ENCODE measurements at places on chromosomes 5 and 9. TPM values are rescaled to one million over a fixed set of nuclear protein-coding genes. Genes with fewer than 3 reads are reported as not detected.

DNA sequence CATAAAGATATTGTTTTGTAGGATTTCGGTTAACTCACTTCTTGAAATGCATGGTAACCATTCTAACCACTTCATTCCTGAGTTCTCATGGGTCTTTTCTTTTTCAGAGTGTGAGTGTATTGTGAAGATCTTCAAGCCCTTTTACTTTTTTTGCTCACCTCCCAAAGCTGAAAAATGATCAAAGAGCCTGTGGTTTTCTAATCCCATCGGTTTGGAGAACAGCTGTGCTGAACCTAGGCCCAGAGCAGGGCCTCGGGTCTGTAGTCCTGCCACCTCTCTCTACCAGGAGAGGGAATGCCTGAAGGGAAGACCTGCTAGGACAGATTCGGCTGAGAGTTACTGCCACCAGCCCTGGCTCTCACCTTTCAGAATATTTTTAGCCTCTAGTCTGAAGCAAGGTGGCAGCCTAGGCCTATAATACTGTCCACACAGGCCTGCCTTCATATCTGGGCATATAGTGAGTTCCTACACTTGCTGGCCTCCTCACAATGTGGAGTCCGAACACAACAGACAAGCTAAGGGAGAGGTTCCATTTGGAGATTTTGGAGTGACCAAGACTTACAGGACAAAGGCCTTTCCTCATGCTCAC is 13.8 kb downstream of the RGMB start:
- H3K4me1 ChIP-seq = peaks cover 66% of the 10 kb centered on the region
- H3K4me3 ChIP-seq = no peak overlapping the region
- no peak for DNase-seq
- peak overlapping the region; percentile 22 for H3K27ac ChIP-seq
- no peaks in the 10 kb centered on the region for H3K36me3 ChIP-seq
- no peaks in the 10 kb centered on the region for H3K27me3 ChIP-seq

ZNG1F gene
- total RNA-seq = 14.5 TPM

CAVIN4 gene
- total RNA-seq = 0.49 TPM

GRCh38 chr5:109573766-109574165 is 116.0 kb upstream of the MAN2A1 start:
- DNase-seq = no peak
- H3K4me1 ChIP-seq = no peaks in the 10 kb centered on the region
- no peaks in the 10 kb centered on the region for H3K36me3 ChIP-seq

GRCh38 chr9:75333624-75334023 is 245.3 kb downstream of the OSTF1 start:
- DNase-seq = no peak
- no peak overlapping the region for H3K27ac ChIP-seq
- no peak overlapping the region for H3K4me3 ChIP-seq
- no peaks in the 10 kb centered on the region for H3K27me3 ChIP-seq
- H3K4me1 ChIP-seq = no peaks in the 10 kb centered on the region

- H3K4me3 ChIP-seq = no peak overlapping the region
- DNase-seq = no peak
- peaks cover 5% of the 10 kb centered on the region for H3K4me1 ChIP-seq
- no peaks in the 10 kb centered on the region for H3K36me3 ChIP-seq
- H3K27ac ChIP-seq = no peak overlapping the region
These were observed 31.0 kb upstream of the FSD1L start for GRCh38 chr9:105416840-105417239.

GRCh38 chr9:121169094-121169601 is 32.5 kb downstream of the RAB14 start:
- H3K4me1 ChIP-seq = no peaks in the 10 kb centered on the region
- no peak overlapping the region for H3K27ac ChIP-seq
- no peaks in the 10 kb centered on the region for H3K27me3 ChIP-seq
- DNase-seq = no peak
- no peak overlapping the region for H3K4me3 ChIP-seq
- no peaks in the 10 kb centered on the region for H3K36me3 ChIP-seq

GRCh38 chr5:67317603-67318002 is 121.0 kb upstream of the CD180 start:
- no peak for DNase-seq
- H3K4me1 ChIP-seq = peaks cover 10% of the 10 kb centered on the region
- no peaks in the 10 kb centered on the region for H3K27me3 ChIP-seq
- no peaks in the 10 kb centered on the region for H3K36me3 ChIP-seq
- H3K27ac ChIP-seq = no peak overlapping the region
- H3K4me3 ChIP-seq = no peak overlapping the region

EQTN gene
- not detected for total RNA-seq

GRCh38 chr5:138832218-138832617 is 42.9 kb downstream of the LRRTM2 start:
- no peak for DNase-seq
- H3K27ac ChIP-seq = no peak overlapping the region
- no peaks in the 10 kb centered on the region for H3K27me3 ChIP-seq
- peaks cover 23% of the 10 kb centered on the region for H3K4me1 ChIP-seq
- no peak overlapping the region for H3K4me3 ChIP-seq

GRCh38 chr5:73312872-73313510 is 135.6 kb downstream of the FOXD1 start:
- no peak overlapping the region for H3K4me3 ChIP-seq
- DNase-seq = no peak
- no peaks in the 10 kb centered on the region for H3K36me3 ChIP-seq
- H3K27me3 ChIP-seq = no peaks in the 10 kb centered on the region
- H3K27ac ChIP-seq = no peak overlapping the region
- peaks cover 15% of the 10 kb centered on the region for H3K4me1 ChIP-seq

GRCh38 chr9:12329623-12329985 is 363.6 kb upstream of the TYRP1 start:
- H3K4me1 ChIP-seq = no peaks in the 10 kb centered on the region
- no peak for DNase-seq
- H3K27me3 ChIP-seq = no peaks in the 10 kb centered on the region
- H3K36me3 ChIP-seq = no peaks in the 10 kb centered on the region
- no peak overlapping the region for H3K27ac ChIP-seq

DNA sequence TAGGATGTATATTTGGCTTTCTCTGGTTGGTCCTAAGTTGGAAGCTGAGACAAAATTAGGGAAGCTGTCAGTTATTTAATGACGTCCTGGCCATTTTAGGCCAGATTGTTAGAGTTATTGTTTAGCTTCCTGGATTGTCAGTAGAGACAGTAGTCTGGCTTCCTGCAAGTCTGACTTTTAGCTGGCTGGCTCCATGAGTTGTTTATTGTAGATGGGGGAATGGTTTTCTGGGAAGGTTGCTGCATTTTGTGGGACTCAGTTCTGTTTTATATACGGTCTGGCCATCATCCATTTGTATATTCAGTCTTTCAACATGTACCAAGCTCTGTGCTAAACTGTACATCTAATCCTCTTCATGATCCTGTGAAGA is 68.3 kb downstream of the SGCD start:
- no peaks in the 10 kb centered on the region for H3K27me3 ChIP-seq
- no peak overlapping the region for H3K27ac ChIP-seq
- no peaks in the 10 kb centered on the region for H3K36me3 ChIP-seq
- DNase-seq = no peak

- no peak for DNase-seq
- no peaks in the 10 kb centered on the region for H3K4me1 ChIP-seq
- H3K27ac ChIP-seq = no peak overlapping the region
- no peaks in the 10 kb centered on the region for H3K36me3 ChIP-seq
These were observed 82.8 kb upstream of the RORB start for GRCh38 chr9:74414325-74414724.

DNA sequence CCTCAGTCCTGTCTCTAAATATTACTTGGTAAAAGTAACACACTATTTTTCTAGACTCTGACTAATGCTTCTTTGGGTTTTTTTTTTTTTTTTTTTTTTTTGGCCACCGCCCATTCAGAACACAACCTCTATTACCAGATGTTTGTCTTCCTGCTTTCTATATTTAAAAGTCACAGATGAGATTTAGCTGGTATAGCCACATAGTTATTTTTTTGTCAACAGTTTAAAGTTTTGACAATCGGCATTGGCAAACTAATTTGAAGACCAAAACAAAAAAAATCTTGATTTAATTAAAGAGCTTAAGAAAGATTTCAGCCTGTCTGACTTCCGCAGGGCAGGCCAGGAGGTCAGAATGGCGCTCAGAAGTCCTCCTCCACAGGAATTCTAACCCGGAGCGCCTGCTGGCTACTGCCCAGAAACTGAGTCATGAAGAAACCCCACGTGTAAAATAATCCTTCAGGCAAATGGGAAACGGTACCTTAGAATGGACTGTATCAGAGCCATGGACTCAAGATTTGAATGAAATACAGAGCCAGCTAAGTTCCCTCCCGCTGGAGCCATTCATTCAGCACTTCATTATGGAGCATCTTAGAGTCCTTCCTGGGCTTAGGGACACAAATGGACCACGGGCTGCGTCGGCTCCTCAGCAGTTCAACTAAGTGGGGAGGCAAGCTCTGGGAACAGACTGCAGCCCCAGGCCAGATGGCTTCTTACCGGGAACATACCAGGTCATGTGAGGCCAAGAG is 55.6 kb downstream of the PTPDC1 start:
- H3K4me3 ChIP-seq = no peak overlapping the region
- H3K36me3 ChIP-seq = no peaks in the 10 kb centered on the region
- H3K4me1 ChIP-seq = peaks cover 55% of the 10 kb centered on the region
- DNase-seq = peak; percentile 96

GRCh38 chr5:132865668-132866341 is 464 bp downstream of the GDF9 start:
- H3K4me3 ChIP-seq = peak overlapping the region; percentile 86
- no peaks in the 10 kb centered on the region for H3K27me3 ChIP-seq
- no peak for DNase-seq
- peak overlapping the region; percentile 99 for H3K27ac ChIP-seq

AK8 gene
- 0.25 TPM for total RNA-seq

GRCh38 chr5:32258424-32258823 is 54.3 kb downstream of the MTMR12 start:
- H3K27ac ChIP-seq = no peak overlapping the region
- no peaks in the 10 kb centered on the region for H3K27me3 ChIP-seq
- H3K4me3 ChIP-seq = no peak overlapping the region
- H3K36me3 ChIP-seq = peaks cover 64% of the 10 kb centered on the region
- no peak for DNase-seq

TAF11L5 gene
- total RNA-seq = not detected

DNA sequence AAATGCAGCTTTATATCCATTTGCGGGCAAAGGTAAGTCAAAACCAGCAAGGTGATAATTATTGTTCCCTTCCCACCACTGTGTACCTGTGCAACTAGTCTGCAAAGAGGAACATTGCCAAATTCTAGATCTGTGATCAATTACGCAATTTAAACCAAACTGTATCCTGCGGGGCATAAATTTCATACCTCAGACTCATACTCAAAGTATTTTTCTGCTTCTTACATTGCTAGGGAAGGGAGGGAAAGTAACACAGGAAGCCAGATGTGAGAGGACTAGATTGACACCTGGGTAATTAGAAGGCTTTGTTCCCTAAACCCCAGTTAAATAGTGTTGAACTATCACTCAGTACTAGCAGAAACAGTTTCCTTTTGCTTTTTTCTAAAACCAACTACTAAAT is 240.2 kb upstream of the ZNF608 start:
- no peak overlapping the region for H3K4me3 ChIP-seq
- H3K4me1 ChIP-seq = no peaks in the 10 kb centered on the region
- no peaks in the 10 kb centered on the region for H3K27me3 ChIP-seq
- no peaks in the 10 kb centered on the region for H3K36me3 ChIP-seq

DNA sequence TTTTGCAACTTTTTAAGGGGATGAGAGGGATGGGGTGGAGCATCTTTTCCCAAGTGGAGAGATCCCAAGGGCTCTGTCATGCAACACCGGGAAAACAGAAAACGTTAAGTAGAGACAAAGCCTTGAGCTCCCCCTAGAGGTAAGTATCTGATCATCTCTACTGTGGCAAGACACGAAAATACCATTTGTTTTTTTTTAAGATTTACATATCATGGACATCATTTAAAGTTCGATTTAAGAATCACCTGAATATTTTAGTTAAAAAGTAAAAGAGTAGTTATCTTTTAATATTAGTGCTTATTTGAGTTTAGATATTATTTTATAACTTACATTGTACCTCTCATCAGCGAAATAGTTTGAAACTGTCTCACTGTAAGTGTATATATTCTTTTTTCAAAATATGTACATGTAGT is 200.4 kb downstream of the LRRC70 start:
- no peak for DNase-seq
- no peaks in the 10 kb centered on the region for H3K4me1 ChIP-seq
- no peak overlapping the region for H3K4me3 ChIP-seq
- H3K27me3 ChIP-seq = no peaks in the 10 kb centered on the region
- H3K36me3 ChIP-seq = no peaks in the 10 kb centered on the region

DNA sequence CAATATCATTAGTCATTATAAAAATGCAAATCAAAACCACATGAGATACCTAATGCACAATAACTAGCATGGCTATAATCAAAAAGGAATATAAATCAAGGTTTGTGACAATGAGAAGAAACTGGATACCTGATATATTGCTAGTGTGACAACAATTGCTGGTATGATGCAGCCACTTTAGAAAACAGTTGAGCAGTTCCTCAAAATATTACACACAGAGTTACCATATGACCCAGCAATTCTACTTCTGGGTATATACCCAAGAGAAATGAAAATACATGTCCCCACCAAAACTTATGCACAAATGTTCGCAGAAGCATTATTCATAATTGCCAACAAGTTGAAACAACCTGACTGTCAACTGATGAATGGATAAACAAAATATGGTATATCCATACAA is 339.7 kb upstream of the POU5F2 start:
- H3K4me3 ChIP-seq = no peak overlapping the region
- no peaks in the 10 kb centered on the region for H3K4me1 ChIP-seq
- H3K27me3 ChIP-seq = no peaks in the 10 kb centered on the region
- no peak overlapping the region for H3K27ac ChIP-seq
- DNase-seq = no peak

PKD2L2 gene
- not detected for total RNA-seq

Data from vagina (tissue), 2 donors.